ENCODE measurements at places on chromosomes 12 and 14. TPM values are rescaled to one million over a fixed set of nuclear protein-coding genes. Genes with fewer than 3 reads are reported as not detected.

DNA sequence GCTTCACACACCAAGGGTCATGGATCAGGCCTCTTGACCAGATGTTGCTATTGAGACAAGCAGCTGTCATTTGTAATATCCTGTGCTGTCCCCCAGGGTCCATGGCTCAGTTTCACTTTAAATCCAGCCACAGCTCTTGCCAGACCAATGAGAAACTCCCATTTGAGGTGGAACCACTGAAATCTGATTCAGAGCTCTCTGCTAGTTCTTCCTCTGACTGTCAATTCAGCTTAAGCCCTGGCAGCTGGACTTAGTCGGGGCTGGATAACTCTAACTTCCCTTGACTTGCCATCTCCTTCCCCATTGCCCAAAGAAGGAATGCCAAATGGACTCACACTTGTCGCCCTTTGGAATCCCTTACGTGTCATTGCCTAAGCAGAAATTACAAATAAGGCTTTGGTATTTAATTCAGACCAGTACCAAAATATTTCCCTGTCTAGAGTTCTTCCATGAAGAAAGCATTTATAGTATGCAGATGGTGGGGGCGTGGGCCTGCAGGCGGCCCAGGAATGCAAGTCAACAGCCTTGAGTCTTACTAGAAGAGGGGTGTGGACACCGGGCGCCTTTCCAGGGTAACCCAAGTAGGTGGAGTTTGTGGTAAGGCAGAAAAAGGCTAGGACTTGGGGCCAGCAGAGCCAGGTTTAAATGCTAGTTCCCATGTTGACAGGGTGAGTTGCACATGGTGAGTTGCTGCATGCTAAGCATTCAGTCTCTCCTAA, 96.9 kb upstream of the TMPO start:
- H3K4me3 ChIP-seq: no peak overlapping the region
- H3K36me3 ChIP-seq: no peaks in the 10 kb centered on the region
- no peaks in the 10 kb centered on the region for H3K27me3 ChIP-seq
- DNase-seq: no peak

- H3K4me1 ChIP-seq: peaks cover 11% of the 10 kb centered on the region
- H3K27me3 ChIP-seq: no peaks in the 10 kb centered on the region
- no peak overlapping the region for H3K27ac ChIP-seq
- DNase-seq: peak; percentile 37
Observed at GRCh38 chr14:63438065-63438757, 105.0 kb downstream of the PPP2R5E start.

DNA sequence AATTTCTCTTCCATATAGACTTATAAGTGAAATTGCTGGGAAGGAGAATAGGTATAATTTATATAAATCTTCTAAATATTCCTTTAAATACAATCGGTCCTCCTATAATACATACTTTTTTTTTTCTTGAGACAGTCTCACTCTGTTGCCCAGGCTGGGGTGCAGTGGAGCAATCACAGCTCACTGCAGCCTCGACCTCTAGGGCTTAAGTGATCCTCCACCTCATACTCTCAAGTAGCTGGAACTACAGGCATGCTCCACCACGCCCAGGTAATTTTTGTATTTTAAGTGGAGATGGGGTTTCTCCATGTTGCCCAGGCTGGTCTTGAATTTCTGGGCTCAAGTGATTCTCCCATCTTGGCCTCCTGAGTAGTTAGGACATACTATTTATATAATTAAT, 29.7 kb upstream of the NPFF start:
- DNase-seq: no peak
- no peak overlapping the region for H3K27ac ChIP-seq
- no peaks in the 10 kb centered on the region for H3K27me3 ChIP-seq
- no peaks in the 10 kb centered on the region for H3K4me1 ChIP-seq
- H3K4me3 ChIP-seq: no peak overlapping the region

FGFR1OP2 gene
- total RNA-seq: 59.9 TPM

GRCh38 chr12:120367233-120367923, 1.6 kb downstream of the MSI1 start:
- H3K36me3 ChIP-seq: no peaks in the 10 kb centered on the region
- H3K4me3 ChIP-seq: no peak overlapping the region
- peak; percentile 34 for DNase-seq

TSPAN11 gene
- total RNA-seq: not detected

DNA sequence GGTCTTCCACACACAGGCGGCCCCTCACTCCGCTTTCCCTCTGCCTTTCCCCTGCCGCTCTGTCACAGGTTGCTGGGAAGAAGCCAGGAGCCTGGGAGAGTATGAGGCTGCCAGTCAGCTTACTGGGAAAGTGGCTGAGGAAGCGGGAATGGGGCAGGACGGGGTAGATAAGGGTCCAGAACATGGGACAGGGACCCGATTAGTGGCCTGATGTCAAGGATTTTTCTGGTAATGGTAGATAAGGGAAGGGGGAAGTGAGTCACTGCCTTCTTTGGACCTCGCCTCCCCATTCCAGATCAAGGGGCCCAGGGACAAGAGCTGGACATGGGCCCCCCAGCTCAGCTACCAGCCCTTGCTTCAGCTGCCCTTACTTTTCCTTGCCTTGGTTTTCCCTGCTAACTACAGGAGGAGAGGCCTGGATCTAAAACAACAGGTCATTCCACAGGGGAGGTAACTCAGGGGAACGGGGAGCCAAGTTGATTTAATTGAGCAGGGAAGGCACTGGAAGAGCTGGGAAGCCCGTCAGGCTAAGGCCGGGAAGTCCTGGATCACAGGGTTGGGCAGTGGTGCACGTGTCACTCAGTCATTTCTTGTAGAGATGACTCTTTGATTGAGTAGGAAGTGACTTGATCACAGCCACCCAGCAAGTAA, 3.5 kb upstream of the LPAR5 start:
- DNase-seq: no peak
- no peaks in the 10 kb centered on the region for H3K36me3 ChIP-seq
- H3K27ac ChIP-seq: no peak overlapping the region
- H3K27me3 ChIP-seq: no peaks in the 10 kb centered on the region

KCNJ8 gene
- not detected for total RNA-seq

SLCO1B1 gene
- total RNA-seq: not detected

AMN1 gene
- 6.9 TPM for total RNA-seq

GRCh38 chr14:100525615-100526014, 61.6 kb downstream of the BEGAIN start:
- H3K4me3 ChIP-seq: no peak overlapping the region
- peak; percentile 11 for DNase-seq
- no peak overlapping the region for H3K27ac ChIP-seq

GRCh38 chr12:92134638-92135274, 10.9 kb downstream of the BTG1 start:
- peak overlapping the region; percentile 62 for H3K27ac ChIP-seq
- H3K4me1 ChIP-seq: peaks cover 41% of the 10 kb centered on the region
- peak; percentile 36 for DNase-seq
- H3K27me3 ChIP-seq: no peaks in the 10 kb centered on the region
- H3K36me3 ChIP-seq: peaks cover 15% of the 10 kb centered on the region
- H3K4me3 ChIP-seq: no peak overlapping the region

GRCh38 chr14:35374263-35374712, 30.3 kb downstream of the NFKBIA start:
- H3K36me3 ChIP-seq: no peaks in the 10 kb centered on the region
- H3K27ac ChIP-seq: no peak overlapping the region
- no peak for DNase-seq
- H3K4me1 ChIP-seq: no peaks in the 10 kb centered on the region
